ENCODE measurements at places on chromosomes 6 and 20.

- DNase-seq: no peak
Observed at GRCh38 chr20:35187584-35188190, 15.8 kb downstream of the PROCR start.

- no peak for DNase-seq
Observed at GRCh38 chr6:33103776-33104175, 28.0 kb downstream of the HLA-DPB1 start.

GRCh38 chr6:32095338-32096086 is 13.6 kb downstream of the TNXB start:
- DNase-seq: no peak

DNA sequence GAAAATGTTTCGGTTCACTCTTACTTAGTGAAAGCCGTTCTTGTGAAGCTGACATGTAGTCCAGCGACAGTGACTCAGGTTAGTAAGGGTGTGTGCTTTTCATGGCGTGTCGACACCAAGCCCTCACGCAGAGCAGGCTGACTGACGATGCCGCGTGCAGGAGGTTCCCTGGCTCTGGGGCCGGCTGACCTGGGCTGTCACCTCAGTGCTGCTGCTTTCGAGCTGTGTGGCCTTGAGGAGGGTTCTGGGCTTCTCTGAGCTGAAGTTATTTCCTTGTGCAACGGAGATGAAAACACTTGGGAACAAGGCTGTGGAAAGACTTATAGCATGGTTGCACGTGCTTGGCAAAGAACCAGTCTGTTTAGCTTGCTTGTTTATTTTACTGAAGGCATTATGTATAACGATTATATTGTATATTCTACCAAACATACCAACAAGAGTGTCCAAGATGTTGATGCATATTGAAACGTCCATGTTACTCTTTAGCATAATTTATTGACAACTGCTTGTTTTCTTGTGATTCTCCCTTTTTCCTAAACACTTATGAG is 59.2 kb downstream of the PHACTR3 start:
- DNase-seq: no peak

- no peak for DNase-seq
Observed at GRCh38 chr6:21808045-21808470, 214.5 kb downstream of the SOX4 start.

- no peak for DNase-seq
Observed at GRCh38 chr6:69696273-69696672, 100.5 kb downstream of the LMBRD1 start.

DNA sequence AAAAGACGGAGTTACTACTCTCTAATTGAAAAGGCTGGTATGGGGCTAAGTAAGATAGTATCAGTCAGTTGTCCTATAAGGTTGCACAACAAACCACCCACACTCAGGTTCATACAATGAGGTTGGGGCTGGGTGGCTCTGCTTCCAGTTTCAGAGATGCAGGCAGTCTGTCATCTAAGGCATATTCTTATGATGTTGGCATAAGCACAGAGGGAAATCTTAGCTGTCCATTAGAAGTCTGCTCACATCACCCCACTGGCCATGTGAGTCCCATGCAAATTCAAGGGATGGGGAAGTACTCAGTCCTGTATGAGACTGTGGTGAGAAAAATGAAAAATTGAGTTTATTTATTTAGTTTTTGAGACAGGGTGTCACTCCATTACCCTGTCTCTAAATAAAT is 118.6 kb downstream of the LAMP5 start:
- no peak for DNase-seq

DNA sequence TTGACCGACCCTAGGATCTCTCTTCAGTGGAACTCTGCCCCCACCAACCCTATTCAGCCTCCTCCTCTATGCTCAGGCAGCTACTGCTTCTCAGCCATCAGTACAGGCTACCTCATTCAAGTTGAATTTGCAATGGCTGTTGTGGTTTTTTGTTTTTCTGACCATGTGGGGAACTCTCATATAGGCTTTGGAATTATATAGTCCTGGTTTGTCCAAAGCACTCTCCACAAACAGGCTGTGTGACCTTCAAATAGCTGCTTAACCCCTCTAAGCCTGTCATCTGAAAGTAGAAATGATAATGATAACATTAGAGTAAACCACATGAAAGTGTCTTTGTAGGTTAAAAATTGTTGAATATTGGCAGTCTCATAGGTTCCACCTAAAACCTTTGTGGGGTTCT is 80.3 kb downstream of the UNC5CL start:
- no peak for DNase-seq

- no peak for DNase-seq
Observed at GRCh38 chr6:105321728-105322127, 81.2 kb downstream of the PREP start.

DNA sequence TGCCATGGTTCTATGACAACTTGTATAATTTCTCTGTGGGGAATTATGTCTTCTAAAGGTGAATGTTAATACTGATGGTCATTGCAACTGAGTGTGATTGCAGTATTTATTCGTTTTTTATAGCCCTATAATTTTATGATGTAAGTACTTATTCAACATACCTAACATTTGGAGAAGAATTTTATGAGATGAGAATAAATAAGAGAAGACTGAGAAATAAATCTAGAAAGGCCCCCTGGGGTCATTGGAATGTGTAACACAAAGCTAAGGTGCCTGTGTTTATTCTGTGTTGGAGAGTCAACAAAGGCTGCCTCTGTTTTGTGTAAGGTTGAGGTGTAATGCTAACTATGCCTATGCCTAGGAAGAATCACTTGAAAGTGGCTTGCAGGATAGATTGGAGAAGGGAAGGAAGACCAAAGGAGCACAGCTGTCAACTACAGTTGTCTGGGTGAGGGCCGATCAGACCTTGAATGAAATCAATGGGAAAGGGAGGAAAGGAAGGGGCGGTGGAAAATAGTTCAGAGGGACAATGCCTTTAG is 1076.7 kb downstream of the KIF16B start:
- DNase-seq: no peak

- no peak for DNase-seq
Observed at GRCh38 chr20:8315639-8316573, 183.8 kb downstream of the PLCB1 start.

DNA sequence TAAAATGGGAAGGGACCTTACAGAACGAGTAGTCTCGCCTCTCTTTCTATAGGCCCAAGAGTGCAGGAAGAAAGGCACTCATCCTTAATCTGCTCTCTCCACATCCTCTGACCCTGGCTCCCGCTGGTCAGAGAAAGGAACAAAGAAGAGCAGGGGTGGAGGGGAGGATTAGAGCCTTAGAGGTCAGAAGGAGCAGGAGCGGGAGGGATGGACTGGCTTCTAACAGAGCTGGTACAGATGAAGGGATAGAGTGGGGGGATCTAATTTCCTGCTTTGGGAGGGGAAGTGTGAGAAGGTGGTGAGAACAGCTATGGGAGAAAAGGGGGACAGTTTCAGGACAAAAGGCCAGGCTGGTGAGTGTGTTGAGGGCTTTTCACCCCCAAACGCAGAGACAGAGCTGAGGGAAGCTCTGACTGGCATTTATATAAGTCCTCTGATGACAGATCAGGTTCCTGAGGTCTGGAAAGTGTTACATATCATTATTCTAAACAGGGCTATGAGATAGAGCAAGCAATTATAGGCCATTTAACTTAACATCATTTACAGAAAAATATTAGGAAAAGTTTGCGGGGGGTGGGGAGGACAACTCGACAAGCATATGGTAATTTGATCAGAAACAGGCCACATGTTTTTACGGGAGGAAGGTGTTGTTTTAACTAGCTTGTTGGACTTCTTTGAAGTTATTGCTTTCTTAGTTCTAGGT is 111.1 kb downstream of the FOXC1 start:
- no peak for DNase-seq

GRCh38 chr6:129050086-129050485 is 167.1 kb downstream of the LAMA2 start:
- no peak for DNase-seq
